ENCODE measurements at places on chromosomes 1 and 21.

DNA sequence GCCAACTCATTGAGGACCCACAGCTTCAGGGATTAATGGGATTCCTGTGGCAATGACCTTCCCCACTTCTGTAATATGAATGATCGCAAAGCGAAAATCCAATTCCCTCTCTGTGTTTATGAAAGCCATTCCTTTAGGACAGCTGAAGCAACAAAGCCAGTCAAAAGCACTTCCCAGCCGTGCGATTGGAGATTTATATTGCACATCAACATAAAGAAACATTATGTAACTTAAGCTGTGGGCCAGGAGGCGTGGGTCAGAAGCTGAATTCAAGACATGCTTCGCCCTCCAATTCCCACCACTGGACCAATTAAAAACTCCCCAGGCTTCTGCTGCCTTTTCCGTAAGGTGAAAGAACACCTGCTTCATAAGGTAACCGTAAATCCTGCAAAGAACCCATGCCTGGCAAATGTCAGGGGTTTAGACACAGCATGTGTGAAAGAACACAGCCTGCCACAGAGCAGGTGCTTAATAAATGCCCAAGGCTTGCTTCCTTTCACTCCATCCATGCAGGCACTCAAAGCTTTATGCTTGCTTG is 138.9 kb upstream of the SOD1 start:
- DNase-seq, result no peak

DNA sequence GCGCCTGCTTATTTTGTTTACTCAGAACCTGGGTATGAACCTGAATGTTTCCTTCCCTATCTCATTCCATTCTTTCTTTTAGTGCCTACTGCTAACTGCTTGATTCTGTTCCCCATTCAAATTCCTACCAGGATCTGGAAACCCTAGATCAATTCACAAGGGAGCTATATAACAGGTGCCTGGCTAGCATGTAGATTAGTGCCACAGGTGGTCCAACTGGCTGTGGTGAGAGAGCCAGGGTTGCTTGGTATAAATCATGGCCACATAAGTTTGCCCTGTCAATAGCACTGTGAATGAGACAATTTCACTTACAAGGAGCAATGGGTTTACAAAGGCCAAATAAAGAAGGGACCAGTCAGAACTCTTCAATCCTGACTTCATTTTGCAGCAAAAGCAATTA is 6.6 kb upstream of the PRPF38B start:
- DNase-seq, result no peak

DNA sequence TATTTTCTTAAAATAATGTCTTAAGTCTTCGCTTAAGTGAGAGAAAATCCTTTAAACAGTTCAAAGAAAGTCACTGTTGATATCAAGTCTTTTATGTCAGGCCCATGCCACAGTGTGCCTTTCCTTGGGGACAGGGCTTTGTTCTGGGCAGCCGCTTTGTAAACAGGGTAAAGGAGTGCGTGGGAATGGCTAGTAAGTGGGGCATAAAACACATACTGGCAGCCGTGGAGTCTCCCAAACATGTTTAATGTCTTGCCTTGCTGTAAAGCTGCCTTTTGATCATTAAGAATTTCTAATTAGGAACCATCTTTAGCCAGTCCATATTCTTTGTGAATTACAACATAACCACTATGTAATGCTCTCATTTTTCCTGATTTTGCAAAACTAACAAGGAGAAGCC is 99.7 kb downstream of the PHTF1 start:
- DNase-seq, result no peak

DNA sequence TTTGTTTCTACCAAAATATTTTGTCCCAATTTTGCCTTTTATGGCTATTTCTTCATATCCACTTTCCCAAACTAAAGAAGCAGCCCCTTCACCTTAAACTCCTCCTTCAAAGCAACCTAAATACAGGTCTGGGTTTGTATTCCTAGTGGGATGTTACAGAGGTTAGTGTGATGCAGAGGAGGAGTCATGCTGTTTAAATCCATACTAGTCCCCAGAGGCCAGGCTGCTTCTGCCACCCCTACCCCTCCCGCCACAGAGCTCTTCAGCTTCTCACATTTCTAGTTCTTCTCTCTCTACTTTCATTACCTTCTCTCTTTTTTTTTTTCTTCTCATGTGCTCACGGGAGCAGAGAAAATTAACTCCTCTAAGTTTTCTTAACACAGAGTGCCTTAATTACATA is 29.3 kb downstream of the SELL start:
- DNase-seq, result no peak

DNA sequence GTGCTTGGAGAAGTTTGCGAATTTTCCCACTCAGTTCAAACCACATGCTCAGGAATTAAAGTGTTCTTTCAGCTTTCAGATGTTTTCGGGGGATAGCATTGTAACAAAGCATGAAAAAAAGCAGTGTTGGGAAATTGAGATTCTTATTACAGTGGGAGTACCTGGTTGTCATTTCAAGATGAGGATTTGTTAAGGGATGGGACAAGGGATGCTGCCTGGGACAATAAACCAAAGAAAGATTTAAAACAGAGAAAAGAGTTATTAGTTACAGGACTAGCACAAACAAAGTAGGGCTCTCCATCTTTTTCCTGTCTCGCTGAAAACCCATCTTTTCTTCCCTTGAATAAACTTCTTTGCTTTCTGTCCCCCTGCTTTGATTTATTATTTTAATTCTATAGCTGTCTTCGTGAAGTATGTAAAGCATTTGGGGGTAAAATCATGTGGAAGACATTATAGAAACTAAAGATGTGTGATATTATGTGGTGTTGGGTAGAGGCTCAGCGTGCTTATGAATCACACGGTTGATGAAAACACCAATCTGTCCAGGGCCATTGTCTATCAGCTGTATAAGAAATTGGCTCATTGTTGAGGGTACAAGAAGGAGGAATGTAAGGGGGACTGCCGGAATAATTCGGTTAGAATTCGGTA is 277.6 kb downstream of the KIF26B start:
- no peak for DNase-seq

DNA sequence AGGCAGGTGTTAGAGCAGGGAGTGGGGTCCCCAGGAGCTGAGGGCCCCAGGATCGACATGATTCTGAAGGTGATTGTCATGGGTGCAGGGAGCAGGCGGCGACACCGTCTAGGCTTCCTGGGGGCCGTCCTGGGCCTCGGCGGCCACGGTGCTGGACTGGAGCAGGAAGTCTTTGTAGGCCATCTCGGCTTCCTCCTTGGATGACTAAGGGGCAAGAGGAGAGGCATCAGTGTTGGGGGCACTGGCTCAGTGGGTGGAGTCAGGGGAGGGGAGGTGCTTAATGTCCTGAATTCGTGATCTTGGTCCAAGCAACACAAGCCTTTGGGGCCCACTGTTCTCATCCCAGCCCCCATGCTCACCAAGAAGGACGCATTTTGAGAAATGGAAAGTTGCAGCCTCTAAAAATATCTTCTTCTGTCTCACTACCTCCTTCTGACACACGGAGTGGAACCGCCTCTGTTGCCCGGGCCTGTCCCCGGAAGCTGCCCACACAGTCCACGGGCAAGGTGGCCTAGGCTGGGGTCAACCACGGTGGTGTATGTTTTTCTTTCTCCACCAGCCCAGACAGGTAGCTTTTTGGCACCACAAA is 8.6 kb upstream of the FCMR start:
- no peak for DNase-seq

DNA sequence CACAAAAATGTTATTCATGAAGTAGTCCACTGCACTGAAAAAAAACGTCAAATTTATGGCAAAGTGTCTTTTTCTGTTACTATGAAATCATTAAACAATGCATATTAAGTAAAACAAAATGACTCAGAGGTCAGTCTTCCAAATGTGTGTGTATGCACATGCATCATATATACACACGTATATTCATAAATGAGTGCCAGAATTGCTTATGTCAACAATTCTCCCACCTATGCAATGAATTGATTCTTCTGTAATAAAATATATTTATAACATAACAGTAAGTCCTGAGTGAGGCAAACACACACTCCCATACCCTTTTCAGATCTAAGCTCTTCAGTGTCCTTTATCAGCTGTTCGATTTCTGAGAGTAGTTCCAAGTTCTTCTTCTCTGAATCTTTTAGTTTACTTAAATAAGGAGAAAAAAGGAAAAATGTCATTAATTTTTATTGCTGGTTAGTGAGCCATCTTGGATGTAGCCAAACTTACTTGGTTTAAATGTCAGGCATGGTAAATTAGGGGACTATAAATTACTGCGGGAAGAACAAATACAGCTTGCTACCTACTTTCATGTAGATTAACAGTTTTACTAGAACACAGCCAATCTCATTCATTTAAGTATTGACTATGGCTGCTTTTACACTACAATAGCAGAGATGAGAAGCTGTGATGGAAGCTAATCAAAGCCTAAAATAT is 131.9 kb downstream of the COQ8A start:
- DNase-seq, result no peak

DNA sequence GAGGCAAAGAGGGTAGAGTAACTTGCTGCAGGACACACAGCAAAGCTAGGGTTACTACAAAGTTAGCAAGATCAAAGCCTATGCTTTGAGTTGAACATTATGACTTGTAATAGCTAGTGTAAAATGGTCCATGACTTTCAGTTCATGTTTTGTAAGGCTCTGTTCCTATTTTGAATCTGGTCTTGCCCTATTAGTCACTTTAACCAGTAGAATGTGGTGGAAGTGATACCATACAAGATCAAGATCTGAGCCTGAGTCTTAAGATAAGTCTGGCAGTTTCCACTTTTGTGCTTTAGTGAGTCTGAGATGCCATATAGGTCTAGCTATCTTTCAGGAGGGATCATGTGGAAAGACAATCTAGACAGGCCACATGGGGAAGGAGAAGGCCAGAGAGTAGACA is 282.1 kb upstream of the BRINP3 start:
- DNase-seq, result no peak

Data from stimulated activated CD8-positive, alpha-beta memory T cell treated with anti-CD3 and anti-CD28 coated beads, Interleukin-4, amount 100 ng/mL, for 1 hour (primary cell).